Stimulated activated CD4-positive, alpha-beta T cell treated with anti-CD3 and anti-CD28 coated beads, Interleukin-1b, Interleukin-23, amount 100 ng/mL, for 4 hours (primary cell): ENCODE measurements at places on chromosomes 4 and X.

GRCh38 chr4:153771046-153771445, 11.2 kb upstream of the RNF175 start:
- DNase-seq, result no peak

- no peak for DNase-seq
These were observed 222.4 kb downstream of the GPAT3 start for GRCh38 chr4:83758285-83758684.

DNA sequence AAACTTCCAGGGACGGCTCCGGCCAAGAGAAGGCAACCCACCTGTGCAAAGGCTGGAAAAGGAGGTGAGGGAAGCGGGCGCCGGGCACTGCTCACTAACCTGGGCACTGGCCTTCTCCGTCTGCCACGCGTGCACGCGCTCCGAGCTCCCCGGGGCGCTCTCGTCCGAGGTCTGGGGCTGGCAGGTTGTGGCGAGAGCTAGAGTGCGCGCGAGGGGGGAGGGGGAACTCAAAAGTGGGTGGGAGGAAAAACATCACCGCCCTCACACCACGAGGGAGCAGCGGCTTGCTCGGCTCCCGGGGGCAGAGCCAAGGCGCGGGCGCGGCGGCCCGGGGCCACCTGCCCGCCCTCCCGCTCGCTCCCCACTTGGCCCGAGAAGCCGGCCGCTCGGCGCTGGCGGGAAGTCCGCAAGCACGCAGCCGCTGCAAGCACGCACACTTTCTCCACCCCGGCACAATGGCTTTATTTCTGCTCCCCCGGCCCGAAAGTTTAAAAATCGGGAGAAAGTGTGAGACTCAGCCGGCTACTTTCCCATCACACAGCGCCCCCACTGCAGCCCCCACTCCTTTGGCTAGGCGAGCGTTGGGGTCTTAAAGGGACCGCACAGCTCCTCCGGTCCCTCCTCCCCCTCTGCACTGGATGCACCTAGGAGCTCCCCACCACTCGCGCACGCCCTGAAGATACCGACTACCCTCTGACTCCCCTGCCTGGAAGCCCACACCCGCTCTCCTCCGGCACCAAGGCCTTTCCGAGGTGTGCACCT, at the start of gene CHRDL1:
Gene CHRDL1, minus strand, starts transcription at position 173 of the 762 bp plus-strand sequence. CDS start 3,636 bp downstream, outside the sequence.
- DNase-seq, result no peak

DNA sequence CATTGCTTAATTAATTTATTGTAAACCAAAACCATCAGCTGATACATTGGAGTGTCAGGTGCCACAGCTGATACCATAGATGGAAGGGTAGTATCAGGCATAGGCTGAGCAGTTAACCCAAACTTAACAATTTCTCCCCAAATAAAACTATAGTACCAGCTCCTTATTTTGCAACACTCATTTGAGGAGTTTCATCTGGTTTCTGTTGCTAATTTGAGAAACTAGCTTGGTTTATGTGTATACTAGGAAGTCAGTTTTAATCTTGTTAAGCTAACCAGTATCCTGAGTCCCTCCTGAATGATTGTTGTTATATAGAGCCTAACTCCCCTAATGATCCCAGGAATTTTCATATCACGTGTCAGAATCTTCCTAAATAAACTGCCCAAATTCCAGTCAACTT, 12.7 kb downstream of the DCAF16 start:
- no peak for DNase-seq
